ENCODE measurements at places on chromosomes 4 and X. TPM values are rescaled to one million over a fixed set of nuclear protein-coding genes. Genes with fewer than 3 reads are reported as not detected.

TKTL1 gene
- total RNA-seq = 0.12 TPM

- H3K4me1 ChIP-seq = no peaks in the 10 kb centered on the region
- no peak for DNase-seq
- no peak overlapping the region for H3K4me3 ChIP-seq
- no peaks in the 10 kb centered on the region for H3K36me3 ChIP-seq
- H3K27ac ChIP-seq = no peak overlapping the region
- no peaks in the 10 kb centered on the region for H3K27me3 ChIP-seq
Observed at GRCh38 chr4:166680796-166681195, 553.5 kb downstream of the SPOCK3 start.

DNA sequence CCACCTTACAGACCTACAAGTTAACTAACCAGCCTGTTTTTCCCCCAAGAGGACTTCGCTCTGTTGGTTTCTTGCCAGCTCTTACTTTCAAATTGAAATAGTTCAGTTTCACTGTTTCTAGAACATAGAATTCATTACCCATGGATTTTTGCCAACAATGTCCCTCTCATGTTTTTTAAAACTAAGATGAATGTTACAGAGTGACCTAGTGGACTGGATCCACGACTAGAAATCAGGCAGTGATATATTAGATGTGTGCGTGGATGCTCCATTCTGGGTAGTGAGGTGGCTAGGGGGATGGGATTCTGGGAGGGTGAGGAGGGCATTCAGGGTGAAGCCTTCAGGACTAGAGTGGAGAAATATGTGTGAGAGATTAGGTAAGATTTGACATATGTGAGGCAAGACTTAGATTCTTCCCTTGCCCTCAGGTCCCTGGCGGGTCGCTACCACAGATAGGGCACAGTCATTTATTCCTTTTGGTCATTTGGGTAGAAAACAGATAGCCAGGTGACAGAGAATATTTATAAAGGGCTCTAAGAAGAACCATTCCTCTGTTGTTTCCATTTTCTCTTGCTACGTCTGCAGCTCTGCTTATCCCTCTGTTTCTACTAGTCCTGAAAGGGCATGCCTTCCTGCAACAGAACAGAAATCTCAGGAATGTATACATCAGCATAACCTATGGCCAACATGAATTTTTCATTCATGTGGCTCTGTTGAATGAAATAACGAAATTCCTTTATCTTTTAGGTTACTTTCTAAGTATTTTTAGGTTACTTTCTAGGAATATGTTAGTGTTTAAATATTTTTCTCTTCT, 15.4 kb upstream of the JADE1 start:
- H3K27me3 ChIP-seq = peaks cover 2% of the 10 kb centered on the region
- H3K27ac ChIP-seq = no peak overlapping the region
- no peak overlapping the region for H3K4me3 ChIP-seq
- no peaks in the 10 kb centered on the region for H3K4me1 ChIP-seq
- no peaks in the 10 kb centered on the region for H3K36me3 ChIP-seq
- DNase-seq = no peak

RASGEF1B gene
- total RNA-seq = 3.6 TPM

PLP2 gene
- 72.9 TPM for total RNA-seq

MAOB gene
- total RNA-seq = not detected

TSPAN6 gene
- not detected for total RNA-seq

GRCh38 chrX:108245462-108245861, 153.9 kb downstream of the ATG4A start:
- H3K4me1 ChIP-seq = no peaks in the 10 kb centered on the region
- no peak overlapping the region for H3K27ac ChIP-seq
- H3K27me3 ChIP-seq = peaks cover 2% of the 10 kb centered on the region
- no peak for DNase-seq
- H3K36me3 ChIP-seq = no peaks in the 10 kb centered on the region

DNA sequence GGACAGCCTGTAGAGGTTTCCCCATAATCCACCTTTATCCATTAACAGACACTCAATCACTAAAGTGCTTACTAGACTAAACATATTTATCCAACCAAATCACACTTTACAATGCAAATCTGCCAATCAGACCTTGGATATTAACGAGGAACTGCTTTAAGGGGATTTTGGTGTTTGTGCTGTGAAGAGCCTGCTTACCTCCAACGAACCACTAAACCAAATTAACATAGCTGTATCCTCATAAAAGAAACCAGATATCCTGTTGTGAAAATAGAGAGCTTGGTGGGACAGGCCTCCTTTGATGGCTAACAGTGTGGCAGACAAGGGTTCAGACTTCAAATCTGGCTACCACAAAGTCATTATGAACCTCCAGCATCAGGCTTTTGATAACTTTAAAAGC, 252.6 kb upstream of the HAND2 start:
- H3K36me3 ChIP-seq = no peaks in the 10 kb centered on the region
- H3K4me1 ChIP-seq = no peaks in the 10 kb centered on the region
- DNase-seq = no peak
- peaks cover 2% of the 10 kb centered on the region for H3K27me3 ChIP-seq
- H3K4me3 ChIP-seq = no peak overlapping the region

DNA sequence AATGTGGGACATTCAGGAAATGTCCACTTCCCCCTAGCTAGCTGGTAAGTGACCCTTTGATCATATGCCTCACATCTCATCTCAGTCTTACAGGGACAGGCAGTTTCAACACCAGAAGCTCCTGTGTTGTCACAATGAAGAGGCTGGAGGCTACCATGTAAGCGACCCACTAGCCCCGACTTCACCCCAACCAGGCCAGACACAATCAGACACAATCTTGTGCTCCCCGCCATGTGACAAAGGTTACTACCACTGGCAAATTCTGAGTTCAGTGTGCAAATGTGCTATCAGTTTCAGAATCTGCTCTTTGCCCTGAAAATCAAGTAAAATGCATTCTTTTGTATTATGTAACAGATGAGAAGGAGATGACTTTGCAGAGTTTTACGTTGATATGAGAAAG, 56.9 kb upstream of the STS start:
- no peak for DNase-seq
- no peaks in the 10 kb centered on the region for H3K36me3 ChIP-seq
